ENCODE measurements at places on chromosomes 7 and 10. TPM values are rescaled to one million over a fixed set of nuclear protein-coding genes. Genes with fewer than 3 reads are reported as not detected.

The TMEM176B gene
- total RNA-seq = not detected

The GRK5 gene
- 60.9 TPM for total RNA-seq

The PAXIP1 gene
- 7.9 TPM for total RNA-seq

The LIPJ gene
- total RNA-seq = not detected

The TMEM270 gene
- total RNA-seq = not detected
